Activated CD8-positive, alpha-beta memory T cell treated with anti-CD3 and anti-CD28 coated beads for 4 hours (primary cell): ENCODE measurements at places on chromosomes 4 and X.

DNA sequence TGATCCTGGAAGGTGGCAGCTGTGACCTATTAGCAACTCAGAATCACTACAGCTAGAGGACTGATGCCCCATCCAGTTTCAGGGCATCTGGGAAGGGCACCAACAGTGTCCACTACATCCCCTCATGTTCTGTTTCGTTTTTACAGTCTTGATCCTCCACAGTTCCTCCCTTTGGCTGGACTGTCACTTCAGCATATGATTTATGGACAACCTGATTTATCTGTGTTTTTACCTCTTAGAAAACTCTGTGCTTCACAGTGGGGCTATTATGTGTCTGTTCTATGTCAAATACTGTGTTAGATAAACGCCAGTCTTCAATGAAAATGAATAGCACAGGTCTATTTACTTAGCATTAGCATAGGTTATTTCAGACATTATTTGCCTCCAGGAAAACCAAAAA, 63.1 kb upstream of the GRPR start:
- DNase-seq = no peak

- no peak for DNase-seq
Measured at GRCh38 chr4:84691170-84691691, 108.3 kb downstream of the CDS1 start.

DNA sequence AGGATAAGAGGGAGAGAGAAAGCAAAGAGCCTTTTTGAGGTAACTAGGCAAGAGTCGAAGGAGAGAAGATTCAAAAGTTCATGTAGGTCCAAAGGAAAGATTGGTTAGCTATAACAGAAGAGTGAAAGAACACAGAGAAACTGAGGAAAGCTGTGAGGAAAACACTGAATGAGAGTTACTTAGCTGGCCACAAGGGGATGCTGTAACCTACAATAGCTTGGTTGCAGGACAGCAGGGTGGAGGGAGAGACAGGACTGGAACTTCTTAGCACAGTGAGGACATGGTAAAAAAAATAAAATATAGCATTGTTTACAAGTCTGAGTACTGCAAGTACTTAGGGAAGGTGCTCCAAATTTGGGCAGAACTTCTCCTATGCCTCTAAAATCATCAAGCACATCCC, 48.3 kb downstream of the RAI2 start:
- no peak for DNase-seq

DNA sequence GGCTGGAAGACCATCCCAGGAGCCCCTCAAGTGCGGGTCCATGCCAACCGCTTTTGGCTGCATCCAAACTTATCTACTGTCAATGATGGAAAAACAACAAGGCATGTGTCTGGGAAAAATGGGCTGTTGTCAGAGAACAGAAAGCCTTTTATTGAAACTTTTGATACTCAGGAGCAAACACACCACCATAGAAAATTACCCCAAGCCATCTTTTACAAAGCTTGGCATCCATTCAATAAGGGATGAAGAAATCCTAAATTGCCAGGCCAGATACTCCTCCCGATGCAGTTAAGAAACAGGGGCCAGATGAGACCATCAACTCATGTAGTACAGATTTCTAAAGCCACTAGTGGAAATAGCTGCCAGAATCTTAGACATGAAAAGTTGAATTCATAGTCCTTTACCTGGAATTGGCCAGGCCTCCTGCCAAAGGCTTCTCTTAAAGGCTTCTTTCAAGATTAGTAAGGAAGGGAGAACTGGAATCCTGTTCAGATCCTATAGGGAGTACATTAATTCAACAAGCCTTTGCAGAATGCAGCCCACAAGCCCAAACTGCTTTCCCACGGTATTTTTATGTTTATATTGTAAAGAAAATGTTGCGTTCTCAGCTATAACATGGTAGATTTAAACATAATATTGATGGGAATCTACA, 145.4 kb upstream of the MAP3K15 start:
- DNase-seq = no peak

- DNase-seq = no peak
Measured at GRCh38 chr4:70681704-70682103, 6.6 kb upstream of the UTP3 start.

DNA sequence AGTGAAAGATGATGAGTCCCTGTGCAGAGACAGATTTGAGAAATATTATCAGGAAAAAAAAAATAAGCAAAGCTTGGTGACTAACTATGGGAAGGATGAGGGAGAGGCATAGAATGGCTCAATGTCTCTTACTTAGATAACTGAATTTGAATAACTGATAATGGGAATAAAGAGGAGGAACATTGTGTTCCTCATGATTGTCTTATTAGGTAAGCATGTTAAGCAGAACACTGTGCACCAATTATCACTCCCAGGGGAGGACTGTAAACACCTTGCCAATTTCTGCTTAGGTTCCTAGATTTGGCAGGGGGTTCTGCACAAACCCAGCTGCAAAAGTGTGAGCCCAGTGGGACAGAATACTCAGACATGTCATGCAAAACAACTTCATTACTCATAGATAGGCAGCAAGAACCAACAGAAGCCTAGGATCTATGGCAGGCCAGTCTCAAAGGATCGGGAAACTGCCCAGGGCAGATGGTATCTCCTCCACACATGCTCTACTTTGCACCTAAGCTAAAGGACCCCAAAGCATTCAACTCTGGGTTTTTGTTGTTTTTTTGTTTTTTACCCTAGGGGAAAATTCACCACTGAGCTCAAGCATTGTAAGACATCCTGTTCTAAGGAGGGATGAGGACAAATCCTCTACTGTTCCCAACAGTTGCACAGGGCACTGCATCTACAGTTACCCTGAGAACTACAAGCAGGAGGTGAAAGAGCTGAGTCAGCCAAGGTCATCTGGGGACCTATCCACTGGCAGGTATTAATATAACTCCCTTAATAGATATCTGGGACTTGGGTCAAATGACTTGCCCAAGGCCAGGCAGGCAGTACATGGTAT, 907.0 kb downstream of the RAPGEF2 start:
- no peak for DNase-seq

GRCh38 chr4:86898562-86898961, 6.3 kb upstream of the C4orf36 start:
- no peak for DNase-seq

DNA sequence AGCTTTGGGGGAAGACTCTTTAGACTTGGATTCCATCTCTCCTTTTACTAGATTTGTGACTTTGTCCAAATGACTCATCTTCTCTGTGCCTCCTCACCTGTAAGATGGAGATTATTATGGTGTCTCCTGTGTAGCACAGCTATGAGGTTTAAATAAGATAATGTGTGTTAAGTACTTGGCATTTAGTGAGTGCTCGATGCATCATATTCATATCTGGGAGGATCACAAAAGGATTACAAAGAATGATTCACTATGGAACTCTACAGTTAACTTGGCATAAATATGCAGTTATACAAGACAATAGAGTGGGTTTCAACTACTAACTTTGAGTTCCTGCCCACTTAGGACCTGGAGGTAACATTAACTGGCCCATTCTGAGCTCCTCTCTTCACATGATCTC, 2.3 kb downstream of the GBA3 start:
- DNase-seq = no peak

DNA sequence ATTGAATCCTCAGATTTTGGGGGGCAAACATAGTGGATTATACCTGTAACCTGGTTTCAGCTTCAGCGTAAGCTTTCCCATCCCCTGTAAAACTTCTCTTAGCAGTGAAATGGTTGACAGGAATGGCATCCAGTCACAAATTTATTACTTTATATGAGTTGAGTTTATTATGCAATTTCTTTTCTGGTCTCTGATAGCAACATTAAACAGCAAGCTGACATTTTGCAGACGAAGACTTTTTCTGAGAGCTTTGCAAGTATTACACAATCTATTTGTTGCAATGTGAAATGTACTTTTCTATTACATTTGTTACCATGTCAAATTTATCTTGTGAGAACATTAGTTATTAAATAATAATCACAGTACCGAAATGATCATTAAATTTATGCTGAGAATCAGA, 60.6 kb downstream of the GSPT2 start:
- DNase-seq = no peak

GRCh38 chr4:67614186-67614585, 55.7 kb downstream of the STAP1 start:
- no peak for DNase-seq

GRCh38 chr4:29538889-29539646, 1181.1 kb upstream of the PCDH7 start:
- DNase-seq = no peak

DNA sequence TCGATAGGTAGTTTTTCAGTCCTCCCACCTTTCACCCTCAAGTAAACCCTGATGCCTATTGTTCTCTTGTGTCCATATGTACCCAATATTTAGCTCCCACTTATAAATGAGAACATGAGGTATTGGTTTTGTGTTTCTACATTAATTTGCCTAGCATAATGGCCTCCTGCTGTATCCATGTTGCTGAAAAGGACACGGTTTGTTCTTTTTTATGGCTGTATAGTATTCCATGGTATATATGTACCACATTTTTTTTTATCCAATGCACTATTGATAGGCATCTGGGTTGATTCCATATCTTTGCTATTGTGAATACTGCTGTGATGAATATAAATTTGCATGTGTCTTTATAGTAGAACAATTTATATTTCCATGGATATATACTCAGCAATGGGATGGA, 199.2 kb downstream of the RAB28 start:
- DNase-seq = no peak

GRCh38 chrX:19512961-19513360, 2.3 kb downstream of the MAP3K15 start:
- no peak for DNase-seq

DNA sequence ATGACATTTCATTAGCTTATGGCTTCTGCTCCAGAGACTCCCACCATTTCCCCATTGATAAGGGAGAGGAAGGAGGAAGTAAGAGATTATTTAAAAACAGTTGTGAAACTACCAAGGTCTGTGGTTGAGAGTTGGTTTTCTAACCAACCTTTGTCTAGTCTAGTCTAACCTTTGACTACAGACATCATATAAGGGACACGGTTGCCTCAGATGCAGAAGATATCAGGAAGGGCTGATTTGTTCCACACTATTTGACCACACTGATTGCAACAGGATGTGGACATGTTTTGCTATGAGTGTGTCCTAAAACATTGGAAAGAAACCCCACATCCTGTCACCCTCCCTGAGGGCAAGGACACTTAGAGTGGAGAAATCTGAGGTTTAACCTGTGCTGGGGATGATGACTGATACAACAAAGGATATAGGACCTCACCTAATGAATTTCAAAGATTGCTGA, 53.0 kb downstream of the COQ2 start:
- no peak for DNase-seq

DNA sequence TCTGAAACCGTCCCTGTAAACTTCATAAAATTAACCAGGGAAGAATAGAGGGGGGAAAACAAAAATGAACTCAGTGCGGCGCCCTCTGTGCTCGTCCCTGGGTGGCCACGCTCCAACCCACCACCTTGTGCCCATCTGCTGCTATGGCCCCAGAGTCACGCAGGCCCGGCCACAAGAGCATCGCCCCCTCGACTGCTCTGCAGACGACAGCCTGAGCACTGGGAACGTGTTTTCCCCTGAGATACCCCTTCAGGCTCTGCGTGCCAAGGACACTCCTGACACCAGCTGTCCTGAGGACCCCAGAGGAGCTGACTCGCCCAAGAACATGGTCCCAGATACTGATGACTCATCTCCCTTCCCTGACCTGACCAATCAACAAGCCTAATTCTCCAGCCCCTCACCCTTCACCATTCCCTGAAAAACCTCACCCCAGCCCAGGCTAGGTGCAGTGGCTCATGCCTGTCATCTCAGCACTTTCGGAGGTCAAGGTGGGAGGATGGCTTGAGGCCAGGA, 64.1 kb upstream of the GPR78 start:
- no peak for DNase-seq

DNA sequence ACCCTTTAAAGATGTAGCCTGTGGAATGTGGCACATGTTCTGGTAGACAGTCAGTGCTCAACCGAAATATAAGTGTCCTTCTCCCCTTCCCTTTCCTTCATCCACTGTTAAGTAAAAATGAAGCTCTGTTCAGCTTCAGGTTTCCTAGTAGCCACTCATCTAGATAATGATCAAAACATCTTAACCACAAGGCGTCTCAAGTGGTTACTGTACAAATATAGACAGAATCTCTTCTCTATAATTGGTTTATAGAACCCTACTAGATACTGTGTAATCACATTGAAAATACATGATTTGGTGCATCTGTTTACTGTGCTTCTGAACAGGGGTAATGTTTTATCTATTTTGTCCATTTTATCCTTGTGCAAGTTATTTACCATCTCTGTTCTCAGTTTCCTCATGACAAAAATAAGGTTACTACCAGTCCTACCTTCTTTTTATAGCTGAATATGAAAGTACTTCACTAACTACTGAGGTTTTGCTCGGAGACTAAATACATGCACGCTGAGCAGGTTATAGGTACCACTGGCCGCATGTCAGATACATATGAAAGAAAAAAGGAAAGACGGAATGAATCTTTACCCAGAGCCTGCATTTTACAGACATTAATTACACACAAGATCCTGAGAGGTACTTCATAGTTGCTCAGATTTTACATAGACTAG, 20.3 kb upstream of the SLC25A4 start:
- DNase-seq = no peak

DNA sequence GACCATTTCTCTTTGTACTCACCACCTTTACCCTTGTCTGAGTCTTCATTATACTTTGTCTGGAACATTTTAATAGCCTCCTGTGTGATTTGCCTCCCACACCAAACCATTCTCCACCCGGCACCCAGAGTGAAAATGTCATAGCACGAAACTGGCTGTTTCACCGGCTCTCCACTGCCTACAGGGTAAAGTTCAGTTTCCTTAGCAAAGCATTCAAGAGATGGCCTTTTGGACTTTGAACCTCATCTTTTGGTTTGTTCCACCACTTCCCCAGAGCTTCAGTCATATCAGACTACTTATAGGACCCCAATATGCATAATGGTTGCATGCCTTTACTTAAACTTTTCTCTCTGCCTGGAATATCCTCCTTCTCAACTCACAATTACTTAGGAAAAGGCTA, 38.3 kb downstream of the RAP2C start:
- no peak for DNase-seq

GRCh38 chr4:21792736-21793135, 155.8 kb downstream of the KCNIP4 start:
- no peak for DNase-seq

GRCh38 chr4:3387154-3387942, 54.4 kb upstream of the HGFAC start:
- DNase-seq = no peak

- no peak for DNase-seq
Measured at GRCh38 chr4:26204911-26205370, 115.9 kb upstream of the RBPJ start.

- no peak for DNase-seq
Measured at GRCh38 chrX:16838202-16839066, 31.7 kb downstream of the RBBP7 start.

- no peak for DNase-seq
Measured at GRCh38 chr4:141518222-141518621, 118.2 kb upstream of the IL15 start.
